ENCODE measurements at places on chromosomes 16 and 17. TPM values are rescaled to one million over a fixed set of nuclear protein-coding genes. Genes with fewer than 3 reads are reported as not detected.

GRCh38 chr17:8366231-8366630 is 10.3 kb downstream of the KRABD2 start:
- no peak for DNase-seq

DNA sequence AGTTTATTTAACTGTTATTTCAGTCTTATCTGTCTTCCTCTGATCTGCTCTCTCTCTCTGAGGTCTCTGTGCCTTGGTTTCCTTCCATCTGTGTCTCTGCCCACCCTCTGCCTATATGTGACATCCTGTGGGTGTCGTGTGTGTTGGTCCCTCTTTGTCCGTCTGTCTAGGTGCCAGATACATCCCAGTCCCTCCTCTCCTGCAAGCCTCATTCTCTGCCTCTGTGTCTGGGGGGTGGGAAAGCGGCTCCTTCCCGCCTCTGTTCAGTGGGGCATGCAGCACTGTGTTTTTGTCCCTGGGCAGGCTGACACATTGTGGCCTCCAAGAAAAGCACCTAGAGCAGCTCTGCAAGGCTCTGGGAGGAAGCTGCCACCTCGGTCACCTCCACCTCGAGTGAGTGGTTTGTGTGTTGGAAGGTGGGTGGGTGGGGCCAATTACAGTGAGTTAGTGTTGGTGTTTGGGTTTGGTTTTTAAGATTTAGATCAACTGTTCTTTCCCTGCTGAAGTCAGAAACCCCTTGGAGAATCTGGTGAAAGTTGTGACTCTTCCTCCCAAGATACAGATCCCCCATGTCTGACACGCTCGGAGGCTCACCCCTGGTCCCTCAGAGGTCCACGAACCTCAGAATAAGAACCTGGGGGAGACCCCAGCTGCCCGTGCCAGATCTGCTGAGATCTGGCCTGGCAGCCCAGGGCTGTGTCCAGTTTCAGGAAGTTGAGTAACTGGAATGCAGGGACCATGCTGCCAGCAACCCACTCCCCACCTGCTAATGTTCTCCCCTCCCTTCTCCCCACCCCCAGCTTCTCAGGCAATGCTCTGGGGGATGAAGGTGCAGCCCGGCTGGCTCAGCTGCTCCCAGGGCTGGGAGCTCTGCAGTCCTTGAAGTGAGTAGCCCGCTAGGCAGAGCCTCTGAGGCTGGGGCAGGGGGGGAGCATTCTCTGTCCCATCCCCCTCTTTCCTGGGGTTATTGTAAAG is 50.9 kb upstream of the CPNE2 start:
- no peak for DNase-seq

DNA sequence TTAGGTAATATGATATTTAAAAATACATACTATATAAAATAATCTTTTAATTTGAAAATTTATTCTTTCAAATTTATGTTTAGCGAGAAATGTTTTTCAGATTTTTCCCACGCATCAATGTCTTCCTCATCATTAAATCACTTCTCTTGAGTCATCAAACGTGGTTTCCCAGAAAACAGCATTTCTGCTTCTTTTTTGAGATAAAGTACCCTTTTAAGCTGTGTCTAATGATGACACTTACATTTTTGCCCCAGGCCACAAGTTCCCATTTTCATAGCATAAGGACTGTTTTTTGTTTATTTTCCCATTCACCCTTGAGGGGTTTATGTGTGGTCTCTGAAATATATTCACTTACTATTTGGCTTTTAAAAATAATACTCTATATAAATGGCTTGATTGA is 139.0 kb upstream of the HS3ST3A1 start:
- no peak for DNase-seq

DNA sequence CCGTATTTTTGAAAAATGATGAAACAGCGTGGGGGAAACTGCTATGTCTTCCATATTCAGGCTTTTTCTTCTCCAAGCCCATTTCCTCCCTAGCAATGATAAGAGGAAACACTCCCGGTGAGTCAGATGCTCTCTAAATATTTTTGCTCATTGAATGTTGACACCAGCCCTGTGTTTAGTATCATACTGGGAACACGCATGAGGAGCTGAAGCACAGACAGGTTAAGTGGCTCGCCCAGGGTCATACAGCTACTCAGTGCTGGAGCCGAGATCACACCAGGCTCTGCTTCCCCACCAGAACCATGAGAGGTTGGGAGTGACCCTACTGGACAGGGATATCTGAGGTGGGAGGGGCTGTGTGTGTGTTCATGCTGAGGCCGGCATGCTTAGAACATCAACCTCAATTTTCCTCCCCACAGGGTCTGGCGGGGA is 37.8 kb upstream of the ADGRG1 start:
- DNase-seq = no peak

DNA sequence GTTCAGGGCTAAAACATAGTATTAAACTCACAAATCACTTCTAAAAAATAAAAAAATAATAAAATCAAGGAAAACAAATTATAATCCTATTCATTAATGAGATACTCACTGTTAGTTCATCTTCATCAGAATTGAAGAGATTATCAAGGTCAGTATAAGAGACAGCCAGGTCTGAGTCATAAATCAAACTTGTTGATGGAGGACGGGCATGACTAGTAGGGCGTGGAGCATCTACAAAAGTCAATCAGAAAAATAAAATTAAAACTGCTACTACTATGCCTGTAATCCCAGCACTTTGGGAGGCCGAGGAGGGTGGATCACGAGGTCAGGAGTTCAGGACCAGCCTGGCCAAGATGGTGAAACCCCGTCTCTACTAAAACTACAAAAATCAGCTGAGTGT is 59.1 kb upstream of the INTS2 start:
- DNase-seq = no peak

FN3K gene
- 13.9 TPM for total RNA-seq

TSNAXIP1 gene
- total RNA-seq = 4.1 TPM

Data from cerebellum (tissue), 4 donors.